ENCODE measurements at places on chromosomes 4 and X.

DNA sequence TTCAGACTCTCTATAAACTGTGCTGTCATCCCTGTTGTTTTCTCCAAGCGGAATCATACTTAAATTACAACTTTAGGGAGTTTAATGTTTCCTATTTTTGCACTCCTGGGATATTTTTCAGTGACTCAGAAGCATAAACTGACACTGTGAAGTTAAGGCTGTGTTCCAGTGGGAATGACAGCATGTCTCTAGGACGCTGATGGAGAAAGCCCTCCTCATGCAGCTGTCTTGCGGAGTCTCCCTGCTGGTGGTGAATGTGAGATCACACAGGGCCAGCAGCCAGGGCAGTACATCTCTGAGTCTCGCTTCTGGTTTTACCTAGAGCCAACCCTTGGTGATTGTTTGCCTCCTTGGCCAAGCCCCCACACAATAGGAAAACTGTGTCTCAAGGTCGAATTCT, 53.3 kb downstream of the NFKB1 start:
- DNase-seq, result no peak

GRCh38 chrX:154056770-154057241, 37.1 kb upstream of the IRAK1 start:
- DNase-seq, result peak; percentile 12

GRCh38 chr4:158067646-158068045, 105.2 kb downstream of the GASK1B start:
- no peak for DNase-seq

DNA sequence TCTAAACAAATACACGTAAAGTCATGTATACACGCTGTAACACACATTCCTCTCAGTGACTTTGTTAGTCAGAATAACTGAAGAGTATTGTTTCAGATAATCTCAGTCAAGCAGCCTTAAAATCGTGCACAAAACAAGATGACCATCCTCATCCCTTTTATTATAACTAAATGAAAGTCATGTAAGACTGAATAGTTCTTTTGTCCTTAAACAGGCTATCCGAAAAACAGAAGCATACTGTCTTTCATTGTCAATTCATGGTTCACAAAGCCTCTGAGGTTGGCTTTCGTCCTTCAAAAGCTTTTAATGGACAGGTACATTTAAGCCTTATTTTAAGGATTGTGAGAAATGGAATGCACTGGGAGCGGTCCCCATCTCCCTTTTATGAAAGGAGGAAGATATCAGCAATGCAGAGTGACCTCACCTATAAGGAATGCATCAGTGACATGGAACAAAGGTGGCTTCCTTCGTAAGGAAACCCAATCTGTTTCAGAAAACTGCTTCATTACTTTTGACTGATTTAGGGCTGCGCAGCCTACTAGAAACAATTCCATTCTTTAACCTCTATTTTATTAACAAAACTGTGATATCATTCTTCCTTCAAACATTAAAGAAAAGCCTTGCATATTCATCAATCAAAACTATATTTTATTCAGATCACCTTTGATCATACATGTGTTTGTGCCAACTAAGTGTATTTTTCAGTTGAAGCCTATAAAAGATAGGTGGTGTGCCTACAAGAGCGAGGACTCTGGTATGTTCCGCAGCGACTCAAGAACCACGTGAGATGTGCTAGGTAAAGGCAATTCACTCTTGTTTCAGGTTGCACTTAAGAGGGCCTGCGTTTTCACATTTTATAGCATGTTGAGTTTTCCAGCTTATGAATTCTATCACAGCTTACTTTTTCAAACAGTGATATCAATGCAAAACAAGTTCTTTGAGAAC, 19.2 kb downstream of the SH3RF1 start:
- DNase-seq, result no peak

DNA sequence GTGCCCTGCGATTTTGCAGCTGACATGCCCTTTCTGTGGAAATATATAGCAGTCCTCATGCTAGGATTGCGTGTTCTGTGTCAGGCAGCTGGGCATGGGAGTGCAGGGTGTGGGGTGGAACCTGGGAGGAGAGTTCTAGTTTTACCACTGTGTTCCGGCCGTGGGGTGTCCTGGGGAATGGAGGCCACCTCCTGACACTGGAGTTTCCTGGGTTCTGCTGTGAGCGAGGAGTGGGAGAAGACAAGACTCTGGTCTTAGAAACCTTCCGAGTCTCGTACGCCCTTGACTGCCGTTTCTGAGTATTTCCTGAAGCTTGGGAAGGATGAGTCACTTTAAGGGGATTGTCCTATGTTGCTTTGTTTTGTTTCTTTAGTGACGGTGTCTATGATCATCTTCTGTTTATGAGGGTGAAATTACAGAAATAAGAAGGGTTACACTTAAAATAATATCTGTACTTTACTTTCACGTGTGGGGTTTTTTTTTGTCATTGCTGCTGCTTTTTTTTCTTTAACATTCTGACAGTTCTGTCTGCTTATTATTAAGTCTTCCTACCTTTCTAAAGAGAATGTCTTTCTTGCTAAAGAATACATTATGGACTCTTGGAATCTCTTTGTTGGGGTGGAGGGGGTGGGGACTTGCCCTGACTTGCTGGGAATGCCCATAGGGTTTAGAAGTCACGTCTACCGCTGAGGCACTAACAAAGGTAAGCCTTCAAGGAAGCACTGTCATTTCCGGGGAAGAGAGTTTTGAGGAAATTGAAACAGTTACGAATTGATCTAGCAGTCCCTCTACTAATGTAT, 19.1 kb downstream of the CD99 start:
- DNase-seq, result peak; percentile 87

- no peak for DNase-seq
These were observed 161.1 kb downstream of the RBM46 start for GRCh38 chr4:154942176-154942575.

- no peak for DNase-seq
These were observed 11.3 kb downstream of the MAGEA1 start for GRCh38 chrX:153190381-153190780.

DNA sequence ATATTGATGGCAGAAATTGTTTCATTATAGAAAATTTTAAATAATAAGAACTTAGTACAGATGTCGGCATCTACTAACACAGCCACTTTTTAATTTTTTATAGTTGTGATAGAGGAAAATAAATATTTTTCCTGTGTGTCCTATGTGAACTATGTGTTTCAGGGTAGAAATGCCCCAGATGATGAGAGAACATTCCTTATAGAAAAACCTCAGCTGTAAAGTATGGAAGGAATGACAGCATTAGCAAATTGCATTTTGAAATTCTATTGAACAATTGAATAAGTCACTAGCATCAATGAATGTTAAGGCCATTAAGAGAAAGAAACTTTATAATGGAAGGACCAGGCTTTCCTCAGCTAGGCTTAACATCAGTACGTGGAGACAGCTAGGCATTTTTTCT, 149.2 kb downstream of the CFAP299 start:
- DNase-seq, result no peak

- DNase-seq, result peak; percentile 14
These were observed 3.1 kb downstream of the PDGFC start for GRCh38 chr4:156968479-156968984.

- DNase-seq, result no peak
These were observed 185.5 kb downstream of the NDST4 start for GRCh38 chr4:114927881-114928280.

DNA sequence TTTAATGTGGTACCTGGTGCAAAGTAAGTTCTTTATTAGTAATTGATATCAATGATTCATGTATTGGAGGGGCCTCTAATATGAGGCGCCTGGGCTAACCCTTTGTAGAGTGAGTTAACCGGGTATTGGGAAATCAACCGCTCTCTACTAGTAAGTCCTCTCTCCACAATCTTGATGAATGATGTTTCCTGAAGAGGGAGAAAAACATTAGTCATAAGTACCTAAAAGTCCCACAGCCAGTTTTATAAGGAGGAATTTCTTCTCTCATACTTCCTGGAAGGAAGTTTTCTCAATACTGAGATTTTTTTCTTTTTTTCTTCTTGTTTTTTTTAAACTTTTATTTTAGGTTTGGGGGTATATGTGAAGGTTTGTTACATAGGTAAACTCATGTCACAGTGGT, 62.3 kb downstream of the AGTR2 start:
- no peak for DNase-seq
